ENCODE measurements at places on chromosomes 7 and 10. TPM values are rescaled to one million over a fixed set of nuclear protein-coding genes. Genes with fewer than 3 reads are reported as not detected.

CD36 gene
- 1,458 TPM for total RNA-seq

PPP1R3A gene
- total RNA-seq: 103 TPM

INMT gene
- 42.9 TPM for total RNA-seq

CRTAC1 gene
- 1.3 TPM for total RNA-seq

KLLN gene
- total RNA-seq: 0.17 TPM

ANXA8L1 gene
- total RNA-seq: 0.31 TPM

METTL2B gene
- total RNA-seq: 19.9 TPM

EBF3 gene
- total RNA-seq: 6.0 TPM

CAV1 gene
- total RNA-seq: 274 TPM

TAC1 gene
- not detected for total RNA-seq

RBM20 gene
- total RNA-seq: 161 TPM

RAB19 gene
- total RNA-seq: not detected

ITGA8 gene
- total RNA-seq: 2.0 TPM

ARMC3 gene
- not detected for total RNA-seq

FAM180A gene
- 26.5 TPM for total RNA-seq

AGR2 gene
- total RNA-seq: not detected

CPVL gene
- total RNA-seq: 215 TPM

PAXIP1 gene
- 5.3 TPM for total RNA-seq

DDX50 gene
- 19.3 TPM for total RNA-seq

IL2RA gene
- total RNA-seq: 0.32 TPM

WASHC2C gene
- 28.9 TPM for total RNA-seq

ZNF398 gene
- 9.2 TPM for total RNA-seq

HOXA9 gene
- total RNA-seq: not detected

MYOF gene
- 53.8 TPM for total RNA-seq

NAPEPLD gene
- 11.0 TPM for total RNA-seq

SPDYE2 gene
- not detected for total RNA-seq

TPST1 gene
- 7.0 TPM for total RNA-seq

MLXIPL gene
- total RNA-seq: 0.28 TPM

LRRN3 gene
- 0.30 TPM for total RNA-seq

RGS10 gene
- total RNA-seq: 5.7 TPM

LSM8 gene
- total RNA-seq: 23.9 TPM

FKBP6 gene
- total RNA-seq: not detected

EMX2 gene
- total RNA-seq: not detected

TET1 gene
- total RNA-seq: 3.0 TPM

HILPDA gene
- 5.1 TPM for total RNA-seq

EPHB6 gene
- total RNA-seq: 2.4 TPM

TDRD1 gene
- total RNA-seq: 5.3 TPM

GRID1 gene
- total RNA-seq: 1.3 TPM

NYAP1 gene
- total RNA-seq: 0.51 TPM

HYAL4 gene
- not detected for total RNA-seq

SPDYE5 gene
- not detected for total RNA-seq
